Endothelial cell (in vitro differentiated cells): ENCODE measurements at places on chromosomes 1 and 21. TPM values are rescaled to one million over a fixed set of nuclear protein-coding genes. Genes with fewer than 3 reads are reported as not detected.

GRCh38 chr1:63920154-63921117 lies 146.6 kb downstream of the ROR1 start:
- peaks cover 17% of the 10 kb centered on the region for H3K4me1 ChIP-seq
- DNase-seq, result no peak
- no peak overlapping the region for H3K4me3 ChIP-seq
- H3K36me3 ChIP-seq, result no peaks in the 10 kb centered on the region

The RSPH1 gene
- 0.82 TPM for total RNA-seq

The CAPN8 gene
- total RNA-seq, result 0.13 TPM

DNA sequence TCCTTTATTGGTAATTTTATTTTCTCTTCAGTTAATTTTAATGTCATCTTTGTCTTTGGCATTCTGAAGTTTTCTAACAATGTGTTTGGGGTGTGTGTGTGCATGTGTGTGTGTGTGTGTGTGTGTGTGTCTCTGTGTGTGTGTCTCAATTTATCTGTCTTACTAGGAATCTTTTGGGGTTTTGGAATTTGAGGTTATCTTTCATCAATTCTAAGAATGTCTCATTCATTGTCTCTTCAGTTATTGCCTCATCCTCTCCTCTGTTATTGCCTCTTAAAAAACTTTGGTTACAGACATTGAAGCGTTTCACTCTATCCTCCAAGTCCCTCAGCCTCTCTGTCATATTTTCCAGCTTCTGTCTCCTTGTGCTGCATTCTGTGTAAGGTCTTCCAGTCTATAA lies 18.1 kb upstream of the SAMD13 start:
- no peak overlapping the region for H3K27ac ChIP-seq
- DNase-seq, result no peak
- no peaks in the 10 kb centered on the region for H3K27me3 ChIP-seq
- H3K4me3 ChIP-seq, result no peak overlapping the region

DNA sequence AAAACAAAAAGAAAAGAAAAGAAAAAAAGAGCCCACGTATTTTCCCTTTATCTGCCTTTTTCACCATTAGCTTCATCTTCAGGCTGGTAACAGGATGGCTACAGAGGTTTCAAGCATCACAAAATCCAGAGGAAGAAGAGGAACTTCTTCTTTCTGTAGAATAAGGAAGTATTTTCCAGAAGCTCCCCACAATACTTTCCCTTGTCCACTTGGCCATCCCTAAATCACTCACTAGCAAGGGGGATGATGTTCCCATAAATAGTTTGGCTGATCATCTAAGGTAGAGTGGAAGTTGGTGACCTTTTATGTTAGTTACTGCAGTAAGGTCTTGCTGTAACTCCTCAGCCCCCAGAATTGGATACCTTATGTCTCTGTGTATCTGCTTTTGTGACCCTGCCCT lies 45.1 kb upstream of the RNF11 start:
- H3K4me3 ChIP-seq, result no peak overlapping the region
- DNase-seq, result no peak
- no peaks in the 10 kb centered on the region for H3K27me3 ChIP-seq
- H3K4me1 ChIP-seq, result peaks cover 7% of the 10 kb centered on the region

- no peaks in the 10 kb centered on the region for H3K4me1 ChIP-seq
- no peak overlapping the region for H3K27ac ChIP-seq
- no peak overlapping the region for H3K4me3 ChIP-seq
- no peak for DNase-seq
- H3K27me3 ChIP-seq, result no peaks in the 10 kb centered on the region
These were observed 1526.3 kb downstream of the PLA2G4A start for GRCh38 chr1:188355082-188355481.

DNA sequence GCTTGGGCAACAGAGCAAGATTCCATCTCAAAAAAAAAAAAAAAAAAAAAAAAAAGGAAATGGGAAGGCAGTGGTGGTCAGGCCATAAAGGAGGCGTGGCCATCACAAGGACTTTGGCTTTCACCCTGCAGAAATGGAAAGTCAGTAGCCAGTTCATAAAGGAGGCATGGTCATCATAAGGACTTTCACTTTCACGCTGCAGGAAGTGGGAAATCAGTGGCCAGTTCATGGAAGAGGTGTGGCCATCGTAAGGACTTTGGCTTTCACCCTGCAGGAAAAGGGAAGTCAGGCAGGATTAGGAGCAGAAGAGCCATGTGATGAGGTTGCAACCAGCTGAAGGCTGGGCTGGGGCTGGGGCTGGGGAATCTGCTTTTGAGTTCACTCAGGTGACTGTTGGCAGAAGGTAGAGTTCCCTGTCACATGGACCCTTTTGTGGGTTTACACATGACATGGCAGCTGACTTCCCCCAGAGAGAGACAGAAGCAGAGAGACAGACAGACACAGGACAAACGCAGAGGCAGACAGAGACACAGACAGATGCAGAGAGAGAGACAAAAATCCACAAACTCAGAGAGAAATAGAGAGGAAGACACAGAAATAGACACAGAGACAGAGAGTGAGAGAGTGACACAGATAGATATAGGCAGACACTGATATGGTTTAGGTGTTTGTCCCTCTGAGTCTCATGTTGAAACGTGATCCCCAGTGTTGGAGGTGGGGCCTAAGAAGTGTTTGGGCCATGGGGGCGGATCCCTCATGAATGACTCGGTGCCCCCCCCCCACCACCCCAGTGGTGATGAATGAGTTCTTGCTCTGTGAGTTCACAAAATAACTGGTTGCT lies 263.9 kb upstream of the KAZN start:
- no peaks in the 10 kb centered on the region for H3K27me3 ChIP-seq
- no peaks in the 10 kb centered on the region for H3K36me3 ChIP-seq
- H3K4me1 ChIP-seq, result no peaks in the 10 kb centered on the region
- no peak overlapping the region for H3K4me3 ChIP-seq

DNA sequence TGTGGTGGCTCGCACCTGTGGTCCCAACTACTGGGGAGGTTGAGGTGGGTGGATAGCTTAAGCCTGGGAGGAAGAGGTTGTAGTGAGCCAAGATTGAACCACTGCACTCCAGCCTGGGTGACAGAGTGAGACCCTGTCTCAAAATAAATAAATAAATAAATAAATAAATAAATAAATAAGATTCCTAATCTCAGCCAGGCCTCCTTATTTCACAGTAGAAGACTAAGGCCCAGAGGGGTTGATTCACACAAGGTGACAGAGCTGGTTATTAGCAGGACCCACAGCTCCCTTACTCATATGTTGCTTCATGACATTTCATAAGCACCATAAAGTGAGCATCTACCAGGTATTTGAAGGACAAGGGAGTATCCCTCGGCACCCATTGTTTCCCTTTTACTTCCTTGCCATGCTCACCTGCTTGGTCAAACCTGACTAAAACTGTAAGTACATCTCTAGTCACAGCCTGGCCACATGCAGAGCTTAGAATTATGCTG lies 32.7 kb downstream of the ALG14 start:
- peaks cover 2% of the 10 kb centered on the region for H3K27me3 ChIP-seq
- H3K27ac ChIP-seq, result no peak overlapping the region
- DNase-seq, result no peak
- H3K4me1 ChIP-seq, result peaks cover 6% of the 10 kb centered on the region
- H3K4me3 ChIP-seq, result no peak overlapping the region

The FCGR3B gene
- total RNA-seq, result not detected

DNA sequence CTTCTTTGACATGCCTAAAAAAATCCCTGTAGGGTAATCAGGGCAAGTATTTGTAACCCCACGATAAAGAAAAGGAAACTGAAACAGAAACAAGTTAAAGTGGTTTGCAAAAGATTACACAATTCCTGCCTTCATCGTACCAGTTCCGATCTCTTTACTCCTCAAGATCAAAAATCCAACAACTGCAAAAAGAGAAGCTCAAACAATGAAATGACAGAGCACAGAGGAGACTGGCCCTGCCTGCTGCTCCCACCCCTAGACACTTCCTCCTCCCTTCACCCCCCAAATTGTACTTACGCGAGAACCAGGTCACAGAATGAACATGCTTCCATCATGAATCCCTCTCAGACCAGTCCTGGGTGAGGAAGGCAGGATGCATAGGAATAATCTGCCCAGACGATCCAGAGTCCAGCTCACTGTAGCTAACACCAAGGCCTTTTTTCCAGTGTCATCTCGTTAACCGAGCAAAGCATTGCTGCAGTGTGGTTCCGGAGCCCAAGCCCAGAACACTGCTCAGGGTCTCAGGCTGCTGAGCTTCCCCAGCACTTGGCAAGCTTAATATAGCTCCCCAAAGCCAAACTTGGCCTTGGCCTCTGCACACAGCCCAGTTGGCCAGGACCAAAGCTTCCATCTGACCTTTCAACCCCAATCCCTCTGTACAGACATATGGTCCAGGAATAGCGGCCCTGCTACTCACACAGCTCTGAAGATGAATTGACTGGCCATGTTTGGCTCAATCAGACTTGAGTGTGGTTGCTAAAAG lies 20.3 kb downstream of the RXRG start:
- no peak overlapping the region for H3K27ac ChIP-seq
- H3K4me3 ChIP-seq, result no peak overlapping the region
- no peaks in the 10 kb centered on the region for H3K4me1 ChIP-seq
- no peak for DNase-seq
- H3K36me3 ChIP-seq, result no peaks in the 10 kb centered on the region

DNA sequence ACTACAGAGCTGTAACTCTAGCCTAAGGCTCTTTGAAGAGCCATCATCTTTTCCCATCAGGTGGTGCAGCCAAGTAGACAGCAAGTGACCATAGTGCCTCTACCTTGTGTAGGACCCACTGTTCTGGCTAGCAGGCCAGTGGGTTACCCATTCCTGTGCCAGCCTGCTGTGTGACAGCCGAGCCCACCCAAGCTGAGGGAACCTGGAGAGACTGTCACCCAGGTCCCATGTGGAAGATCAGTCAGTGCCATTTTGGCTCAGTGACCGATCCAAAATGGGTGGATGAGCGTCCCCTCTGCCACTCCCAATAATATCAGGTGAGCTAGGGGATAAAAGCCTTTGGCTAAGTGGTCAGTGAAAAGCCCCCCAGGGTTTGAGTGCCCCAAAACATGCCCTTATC lies 417.9 kb downstream of the MATN1 start:
- DNase-seq, result no peak
- H3K27me3 ChIP-seq, result peaks cover 2% of the 10 kb centered on the region
- no peaks in the 10 kb centered on the region for H3K4me1 ChIP-seq
- no peak overlapping the region for H3K4me3 ChIP-seq

GRCh38 chr1:63747445-63747844 lies 26.4 kb upstream of the ROR1 start:
- H3K36me3 ChIP-seq, result no peaks in the 10 kb centered on the region
- H3K4me3 ChIP-seq, result no peak overlapping the region
- no peak for DNase-seq
- H3K4me1 ChIP-seq, result peaks cover 13% of the 10 kb centered on the region
- no peaks in the 10 kb centered on the region for H3K27me3 ChIP-seq

The TTC39A gene
- 0.95 TPM for total RNA-seq

DNA sequence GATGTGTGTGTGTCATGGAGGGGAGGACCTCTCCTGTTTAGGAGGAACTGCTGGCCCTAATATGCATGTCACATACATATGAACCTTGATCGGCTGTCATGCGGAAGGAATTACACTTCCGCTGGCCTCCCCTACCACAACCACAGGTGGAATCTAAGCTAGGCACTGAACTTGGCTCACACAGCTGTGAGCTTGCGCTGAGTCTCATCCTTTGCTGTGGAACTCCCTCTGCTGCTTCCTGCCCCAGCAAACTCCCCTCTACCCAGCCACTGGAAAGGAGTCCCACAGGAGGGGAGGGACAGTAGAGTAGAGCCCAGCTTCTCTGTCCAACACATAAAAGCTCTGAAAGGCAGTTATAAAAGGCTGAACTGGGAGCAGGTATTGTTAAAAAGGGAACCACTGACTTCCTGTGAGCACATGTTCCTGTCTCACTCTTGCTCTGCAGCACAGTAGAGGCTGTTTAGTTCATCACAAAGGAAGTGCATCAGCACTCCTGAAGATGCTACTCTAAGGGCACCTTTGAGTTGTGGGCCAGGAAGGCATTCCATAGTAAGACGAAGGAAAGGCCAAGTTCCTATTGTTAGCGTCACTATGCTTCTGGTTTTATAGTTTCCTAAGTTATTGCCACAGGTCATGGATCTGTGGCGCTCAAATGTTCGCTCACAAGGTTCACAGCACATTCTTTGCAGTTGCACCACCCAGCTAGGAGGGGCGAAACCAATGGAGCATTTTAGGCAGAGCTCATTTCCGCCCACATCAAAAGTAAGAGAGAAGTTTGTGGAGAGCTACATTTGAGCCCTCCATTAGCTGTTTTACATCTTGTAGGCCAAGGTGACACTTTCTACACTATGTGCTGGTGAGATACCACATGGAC lies 17.7 kb upstream of the PTPRC start:
- peaks cover 1% of the 10 kb centered on the region for H3K27me3 ChIP-seq
- H3K4me1 ChIP-seq, result no peaks in the 10 kb centered on the region
- DNase-seq, result no peak
- H3K27ac ChIP-seq, result no peak overlapping the region
- H3K36me3 ChIP-seq, result no peaks in the 10 kb centered on the region

GRCh38 chr1:208336137-208336518 lies 91.9 kb upstream of the PLXNA2 start:
- no peaks in the 10 kb centered on the region for H3K4me1 ChIP-seq
- H3K27me3 ChIP-seq, result peaks cover 3% of the 10 kb centered on the region
- H3K4me3 ChIP-seq, result no peak overlapping the region
- no peaks in the 10 kb centered on the region for H3K36me3 ChIP-seq
- no peak for DNase-seq
- H3K27ac ChIP-seq, result no peak overlapping the region

The MAEL gene
- total RNA-seq, result not detected

- H3K27me3 ChIP-seq, result no peaks in the 10 kb centered on the region
- no peak for DNase-seq
- H3K4me3 ChIP-seq, result no peak overlapping the region
- peaks cover 27% of the 10 kb centered on the region for H3K4me1 ChIP-seq
- H3K36me3 ChIP-seq, result no peaks in the 10 kb centered on the region
- no peak overlapping the region for H3K27ac ChIP-seq
These were observed 231.7 kb downstream of the HMCN1 start for GRCh38 chr1:185965870-185966269.

DNA sequence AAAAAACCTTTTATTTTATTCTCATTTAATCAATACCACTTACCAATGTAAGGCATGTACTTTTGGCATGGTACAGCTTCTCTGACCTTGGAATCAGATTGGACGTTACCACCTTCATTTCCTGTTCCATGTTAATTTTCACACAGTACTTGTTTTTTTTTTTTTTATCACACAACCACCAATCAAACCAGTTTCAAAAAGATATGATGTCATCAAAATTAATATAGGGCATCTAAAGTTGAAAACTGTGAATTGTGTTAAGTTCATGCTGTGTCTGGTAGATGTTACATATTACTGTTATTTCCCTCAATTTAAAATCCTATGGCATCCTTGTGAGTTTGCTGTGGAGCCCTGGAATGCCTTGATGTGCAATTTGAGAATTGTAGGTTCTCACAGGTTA lies 85.1 kb downstream of the NPHS2 start:
- H3K36me3 ChIP-seq, result no peaks in the 10 kb centered on the region
- no peak overlapping the region for H3K27ac ChIP-seq
- peaks cover 2% of the 10 kb centered on the region for H3K27me3 ChIP-seq
- no peak overlapping the region for H3K4me3 ChIP-seq
- DNase-seq, result no peak

DNA sequence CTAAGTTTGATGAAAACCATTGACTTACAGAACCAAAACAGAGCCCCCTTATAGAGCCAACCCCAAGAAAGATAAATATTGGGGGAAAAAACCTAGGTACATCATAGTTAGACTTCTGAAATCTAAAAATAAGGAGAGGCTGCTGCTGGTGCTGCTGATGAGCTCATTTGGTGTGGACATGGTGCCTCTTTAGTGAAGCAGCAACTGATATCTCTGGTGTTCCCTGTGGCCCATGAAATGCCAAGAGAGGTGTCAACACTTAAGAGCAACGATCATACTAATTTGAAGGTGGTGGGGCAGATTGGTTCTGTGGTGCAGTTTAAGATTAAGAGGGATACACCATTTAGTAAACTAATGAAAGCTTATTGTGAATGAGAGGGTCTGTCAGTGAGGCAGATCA lies 35.9 kb downstream of the ST3GAL3 start:
- H3K4me1 ChIP-seq, result no peaks in the 10 kb centered on the region
- peaks cover 4% of the 10 kb centered on the region for H3K36me3 ChIP-seq
- DNase-seq, result no peak
- peaks cover 3% of the 10 kb centered on the region for H3K27me3 ChIP-seq
- H3K27ac ChIP-seq, result no peak overlapping the region
